ENCODE measurements at places on chromosomes 4 and X.

DNA sequence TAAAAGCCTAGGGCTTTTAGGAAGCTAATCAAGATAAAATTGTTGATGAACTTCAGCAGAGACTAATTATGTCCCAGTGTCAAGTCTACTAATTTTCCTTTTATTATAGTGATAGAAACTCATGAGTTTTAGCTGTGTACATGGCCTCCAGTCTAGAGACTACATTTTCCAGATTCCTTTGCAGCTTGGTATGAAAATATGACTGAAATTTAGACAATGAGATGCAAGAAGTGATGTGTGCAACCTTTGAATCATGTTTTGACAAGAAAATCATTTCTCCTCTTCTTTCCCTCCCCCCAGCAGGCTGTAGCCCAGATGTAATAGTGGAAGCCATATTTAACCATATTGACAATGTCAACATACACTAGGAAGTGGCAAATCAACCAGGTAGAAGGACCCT, 30.3 kb upstream of the IL13RA2 start:
- no peak for DNase-seq

DNA sequence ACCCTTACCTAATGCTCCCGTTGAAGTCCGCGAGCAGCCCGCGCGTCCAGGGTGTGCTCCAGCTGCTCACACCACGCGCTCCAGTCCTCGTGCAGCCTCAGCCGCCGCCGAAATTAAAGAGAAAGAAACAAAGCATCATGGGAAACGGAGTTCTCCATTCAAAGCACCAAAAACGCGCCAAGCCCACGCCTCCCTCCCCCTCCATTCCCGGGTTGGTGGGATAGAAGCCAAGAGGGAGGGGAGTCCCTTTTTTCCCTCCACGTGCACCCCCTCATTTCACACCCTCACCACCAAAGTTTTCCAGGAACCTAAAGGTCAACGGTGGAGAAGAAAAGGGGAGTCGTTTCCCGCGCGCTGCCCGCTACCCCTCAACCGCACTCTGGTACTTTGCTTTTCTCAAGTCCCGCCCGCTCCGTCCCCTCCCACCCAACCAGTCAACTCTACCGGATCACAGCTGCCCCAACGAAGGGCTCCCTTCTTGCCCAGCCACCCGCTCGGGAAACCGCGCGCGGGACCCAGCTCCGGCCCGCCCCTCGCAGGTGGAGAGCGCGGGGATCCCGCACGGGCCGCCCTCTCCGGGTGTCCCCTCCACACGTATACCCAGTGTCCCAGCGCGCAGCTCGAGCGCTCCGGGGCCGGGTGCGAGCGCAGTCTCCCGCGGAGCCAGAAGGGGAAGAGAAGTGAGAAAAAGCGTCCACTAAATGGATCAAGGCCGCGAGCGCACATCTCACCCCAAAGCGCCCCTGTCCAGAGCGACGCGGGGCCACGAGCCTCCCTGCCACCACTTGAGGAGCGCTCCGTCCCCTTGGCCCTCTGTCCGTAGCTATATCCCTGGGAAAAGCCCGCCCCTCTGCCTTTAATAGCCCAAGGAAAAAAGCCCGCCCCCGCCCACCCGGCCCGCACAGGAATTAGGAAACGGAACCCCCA, 65.1 kb upstream of the CCDC160 start:
- no peak for DNase-seq

DNA sequence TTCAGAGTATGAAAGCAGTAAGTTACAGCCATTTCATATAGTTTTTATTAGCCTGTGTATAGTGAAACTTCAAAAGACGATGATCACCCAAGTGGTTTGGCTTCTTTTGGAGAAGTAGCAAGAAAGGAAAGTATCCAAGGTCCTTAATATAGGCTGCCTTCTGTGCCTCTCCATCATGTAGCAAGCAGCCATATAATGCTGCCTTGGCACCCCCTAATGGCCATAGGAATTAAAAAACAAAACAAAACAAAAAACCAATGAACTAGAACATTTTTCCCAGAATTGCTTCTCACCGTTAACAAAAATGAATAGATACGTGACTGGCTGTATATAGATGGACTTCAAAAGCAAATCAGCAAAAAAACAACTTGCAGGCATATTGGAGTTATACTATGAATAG, 18.9 kb downstream of the LAMP2 start:
- DNase-seq: no peak

- no peak for DNase-seq
Observed at GRCh38 chr4:13483136-13483767, 888 bp downstream of the RAB28 start.

DNA sequence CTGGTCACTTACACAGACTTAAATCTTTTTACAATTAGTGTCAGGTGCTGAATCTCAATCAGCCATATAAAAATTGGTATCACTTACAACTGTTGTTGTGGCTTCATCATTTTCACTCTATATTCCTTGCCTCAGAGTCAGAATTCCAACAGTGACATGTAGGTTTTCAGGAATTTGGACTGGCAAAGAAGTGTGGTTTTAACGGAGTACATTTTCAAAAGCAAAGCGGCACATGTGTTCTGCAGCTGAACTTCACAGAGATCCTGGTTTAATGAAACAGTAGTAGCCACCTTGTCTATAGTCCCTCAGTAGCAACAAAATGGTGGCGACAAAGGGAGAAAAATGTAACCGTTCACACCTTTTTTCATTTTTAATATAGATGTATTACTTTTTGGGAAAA, 486.6 kb downstream of the FAT4 start:
- no peak for DNase-seq

DNA sequence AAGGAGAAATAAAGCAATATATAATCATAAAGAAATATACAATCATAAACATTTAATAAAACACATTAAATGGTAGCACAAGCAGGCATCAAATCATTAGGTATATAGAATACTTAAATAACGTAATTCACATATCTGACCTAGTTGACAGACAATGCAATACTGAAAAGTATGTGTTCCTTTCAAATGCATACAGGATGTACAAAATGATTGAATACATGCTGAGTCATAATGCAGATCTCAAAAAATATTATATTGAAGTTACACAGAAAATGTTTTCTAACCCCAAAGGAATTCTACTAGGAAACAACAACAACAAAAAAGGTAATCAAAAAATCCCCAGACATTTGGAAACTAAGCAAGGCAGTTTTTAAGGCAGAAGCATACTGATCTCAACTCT, 1072.0 kb upstream of the INTU start:
- no peak for DNase-seq

DNA sequence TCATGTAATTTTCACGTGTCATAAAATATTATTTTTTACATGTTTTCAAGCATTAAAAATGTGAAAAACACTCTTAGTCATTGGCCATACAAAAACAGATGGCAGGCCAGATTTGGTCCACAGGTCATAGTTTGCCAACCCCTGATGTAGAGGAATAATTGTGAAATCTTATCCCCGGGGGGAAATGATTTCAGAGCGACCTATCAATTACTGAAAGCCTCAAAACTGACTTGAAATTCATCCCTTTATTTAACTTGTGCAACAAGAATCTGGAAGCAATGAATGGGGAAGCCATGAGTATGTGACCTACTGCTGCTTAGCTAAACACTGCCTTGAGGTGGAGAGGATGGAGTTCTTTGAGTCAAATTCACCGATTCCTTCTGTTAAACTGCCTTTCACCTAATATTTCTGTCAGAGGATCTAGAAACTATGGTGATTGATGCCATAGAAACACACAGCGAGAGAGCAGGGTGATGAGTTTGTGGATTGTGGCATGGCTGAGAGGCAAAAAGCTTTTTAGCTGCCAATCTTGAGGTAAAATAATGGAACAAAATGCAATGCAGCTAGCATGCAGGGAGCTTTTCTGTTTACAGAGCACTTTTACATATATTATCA, 30.3 kb upstream of the BRS3 start:
- DNase-seq: no peak

DNA sequence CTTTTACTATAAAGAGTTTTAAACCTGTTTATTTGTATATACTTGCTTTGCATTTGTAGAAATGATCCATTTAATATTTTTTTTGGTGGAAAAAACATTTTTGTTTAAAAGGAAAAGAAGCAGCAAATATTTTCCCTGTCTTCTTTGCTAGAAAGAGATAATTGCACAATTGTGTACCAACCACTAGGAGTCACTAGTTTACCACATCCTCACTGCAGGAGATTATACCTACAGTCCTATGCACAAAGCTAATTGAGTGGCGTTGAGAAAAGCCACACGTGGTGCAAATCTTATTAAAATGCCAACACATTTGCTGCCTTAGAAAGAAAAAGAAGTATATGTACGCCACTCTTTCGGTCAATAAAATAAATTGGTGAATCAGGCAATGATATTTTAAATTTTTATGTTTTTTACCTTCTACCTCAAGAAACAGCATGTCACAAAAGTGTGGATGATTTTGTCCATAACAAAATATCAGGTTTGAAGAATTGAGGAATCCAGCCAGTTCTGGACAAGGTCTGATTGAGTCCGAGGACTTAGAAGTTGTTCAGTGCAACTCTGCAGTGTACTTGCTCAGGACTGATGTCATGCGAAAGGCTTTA, 102.9 kb downstream of the GRXCR1 start:
- no peak for DNase-seq

GRCh38 chr4:155693015-155693663, 26.5 kb downstream of the GUCY1A1 start:
- no peak for DNase-seq

- DNase-seq: no peak
Observed at GRCh38 chr4:95536650-95537049, 12.1 kb downstream of the UNC5C start.

DNA sequence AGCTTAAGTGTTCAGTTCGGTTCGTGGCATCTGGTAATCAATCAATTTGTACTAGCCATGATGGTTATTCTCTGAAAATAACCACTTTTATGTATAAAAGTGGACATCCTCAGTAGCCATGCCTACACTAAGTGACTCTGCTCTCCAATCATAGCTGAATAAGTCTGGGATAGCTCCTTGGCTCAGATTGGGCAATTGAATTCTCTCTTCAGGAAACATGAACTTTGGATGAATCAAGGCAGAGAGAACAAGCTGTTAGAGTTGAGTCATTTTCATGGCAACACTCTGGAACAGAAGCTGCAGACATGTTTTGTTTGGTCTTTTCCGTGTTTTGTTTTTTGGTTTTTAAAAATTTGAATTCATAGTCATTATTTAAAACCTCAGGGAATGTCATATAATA, 66.8 kb upstream of the TMEM164 start:
- no peak for DNase-seq

DNA sequence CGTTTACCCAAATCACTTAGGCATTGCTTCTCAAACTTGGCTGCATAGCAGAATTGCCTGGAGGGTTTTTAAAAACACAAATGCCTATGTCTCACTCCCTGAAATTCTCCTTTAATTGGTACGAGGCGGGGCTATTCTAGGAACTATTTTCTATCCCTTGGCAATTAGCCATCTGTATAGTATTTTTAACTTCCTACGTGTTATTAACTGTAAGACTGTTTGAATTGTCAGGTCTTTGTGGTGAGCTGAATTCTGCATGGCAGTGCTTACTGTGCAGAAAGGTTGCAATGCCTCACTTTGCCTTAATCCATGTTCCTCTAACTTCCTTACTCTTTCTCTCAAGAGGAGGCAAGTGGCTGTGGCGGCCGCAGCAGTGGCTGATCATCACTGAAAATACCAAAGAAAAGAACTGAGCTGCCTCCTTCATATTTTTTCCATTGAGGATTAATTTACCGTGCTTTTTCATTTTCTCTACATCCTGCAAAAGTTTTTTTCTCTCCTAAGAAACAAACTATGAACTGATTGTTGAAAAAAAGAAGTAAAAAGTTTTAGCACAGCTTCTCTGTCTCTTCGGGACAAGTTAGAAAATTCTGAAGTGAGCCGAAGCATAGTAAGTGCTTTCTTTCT, at the start of gene SHROOM3:
Gene SHROOM3 (plus strand): TSS at position 329 of the 627 bp plus-strand sequence. CDS start 824 bp downstream, outside the sequence.
- DNase-seq: no peak

GRCh38 chrX:41870719-41871151, 52.6 kb downstream of the CASK start:
- no peak for DNase-seq

- DNase-seq: no peak
Observed at GRCh38 chr4:115456231-115456630, 342.8 kb upstream of the NDST4 start.

GRCh38 chrX:10811111-10811510, 190.7 kb upstream of the MID1 start:
- no peak for DNase-seq

DNA sequence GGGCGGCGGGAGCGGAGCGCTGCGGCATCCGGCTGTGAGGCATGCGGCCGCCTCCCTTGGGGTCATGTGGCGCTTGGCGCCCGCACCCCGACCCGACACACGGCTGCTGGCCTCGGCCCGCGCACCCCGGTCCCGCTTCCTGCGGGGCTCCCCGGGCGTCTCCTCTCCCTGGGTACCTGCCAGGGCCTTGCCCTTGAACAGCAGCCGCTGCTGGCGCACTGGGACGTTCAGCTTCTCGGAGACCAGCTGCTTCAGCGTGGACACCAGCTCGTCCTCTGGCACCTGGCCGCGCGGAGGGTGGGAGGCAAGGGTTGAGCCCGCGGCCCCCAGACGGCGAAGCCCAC, 391 bp downstream of the UBL4A start:
- DNase-seq: no peak

GRCh38 chrX:15883540-15883863, 28.9 kb upstream of the AP1S2 start:
- DNase-seq: no peak

DNA sequence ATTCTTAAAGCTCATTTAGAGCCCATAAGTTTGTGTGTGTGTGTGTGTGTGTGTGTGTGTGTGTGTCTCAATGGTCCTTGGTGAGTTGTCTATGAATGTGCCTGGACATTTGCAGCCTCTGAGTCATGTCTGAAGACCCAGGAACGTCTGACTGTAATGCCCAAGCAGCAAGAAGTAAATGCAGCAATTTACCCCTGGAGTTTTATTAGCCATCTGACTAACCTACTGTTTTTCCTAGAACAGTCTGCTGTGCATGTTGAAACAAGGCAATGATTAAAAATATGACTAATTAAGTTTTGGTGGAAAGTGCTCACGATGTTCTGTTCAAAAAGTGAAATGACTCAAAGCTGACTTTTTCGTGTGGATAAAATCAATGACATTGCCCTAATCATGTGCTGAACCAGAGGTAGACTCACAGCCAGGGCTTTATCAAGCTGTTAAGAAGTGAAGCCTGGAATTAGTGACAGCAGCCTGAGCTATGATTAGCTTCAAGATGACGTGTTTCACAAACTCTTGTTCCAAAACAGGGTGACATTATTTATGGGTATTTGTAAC, 201.6 kb downstream of the CPE start:
- no peak for DNase-seq

DNA sequence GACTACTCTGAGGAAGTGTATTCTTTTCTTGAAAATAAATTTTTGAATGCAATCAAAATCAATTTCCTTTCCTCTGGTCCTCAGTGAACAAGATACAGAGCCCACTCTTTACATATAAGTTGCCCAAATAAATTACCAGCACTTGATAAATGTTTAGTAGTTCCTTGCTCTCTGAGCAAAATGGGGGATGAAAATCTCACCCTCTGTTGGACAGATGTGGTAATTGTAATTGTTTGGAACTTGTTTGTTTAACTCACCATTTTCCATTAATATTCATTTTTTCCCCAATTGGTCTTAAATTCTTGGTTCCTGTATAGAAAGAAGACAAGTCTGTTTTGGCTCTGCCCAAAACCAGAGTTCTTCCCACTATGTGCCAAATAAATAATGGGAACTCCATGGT, 146.3 kb downstream of the LDB2 start:
- no peak for DNase-seq

- no peak for DNase-seq
Observed at GRCh38 chr4:5968246-5968645, 50.0 kb downstream of the C4orf50 start.
